MCF 10A (cell line): ENCODE measurements at places on chromosomes 11 and 22. TPM values are rescaled to one million over a fixed set of nuclear protein-coding genes. Genes with fewer than 3 reads are reported as not detected.

Gene PATE2
- total RNA-seq: not detected in 2 replicates

DNA sequence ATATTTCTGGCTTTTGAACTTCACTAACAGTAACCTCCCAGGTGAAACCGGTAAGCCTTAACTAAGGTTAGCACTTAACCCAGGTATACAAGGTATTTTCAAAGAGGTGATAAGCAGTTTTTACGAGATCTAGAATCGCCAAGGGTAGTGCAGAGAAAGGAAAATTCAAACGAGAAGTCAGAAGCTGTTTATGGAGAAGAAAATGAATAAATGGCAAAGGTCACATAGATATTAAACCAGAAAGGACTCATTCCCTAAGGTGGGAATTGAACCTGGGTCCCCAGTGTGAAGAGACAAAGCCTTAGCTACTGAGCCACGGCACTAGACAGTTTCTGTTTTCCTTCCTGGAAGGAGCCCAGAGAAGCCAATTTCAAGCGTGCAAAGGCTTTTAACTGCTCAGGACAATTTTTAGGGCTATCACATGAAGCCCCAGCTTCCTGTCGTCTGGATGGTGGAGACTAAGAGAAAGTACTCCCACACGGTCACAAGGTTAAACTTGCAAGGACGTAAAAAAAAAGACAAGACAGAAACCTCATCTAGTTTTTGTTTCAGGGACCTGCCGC lies 5.7 kb upstream of the C1QTNF6 start:
- DNase-seq: no peak

Gene VPS37C
- 20.5 and 23.3 TPM in 2 replicates for total RNA-seq

- no peak for DNase-seq
These were observed 36.3 kb downstream of the ETS1 start for GRCh38 chr11:128551058-128551457.

Gene DDI1
- not detected in 2 replicates for total RNA-seq

DNA sequence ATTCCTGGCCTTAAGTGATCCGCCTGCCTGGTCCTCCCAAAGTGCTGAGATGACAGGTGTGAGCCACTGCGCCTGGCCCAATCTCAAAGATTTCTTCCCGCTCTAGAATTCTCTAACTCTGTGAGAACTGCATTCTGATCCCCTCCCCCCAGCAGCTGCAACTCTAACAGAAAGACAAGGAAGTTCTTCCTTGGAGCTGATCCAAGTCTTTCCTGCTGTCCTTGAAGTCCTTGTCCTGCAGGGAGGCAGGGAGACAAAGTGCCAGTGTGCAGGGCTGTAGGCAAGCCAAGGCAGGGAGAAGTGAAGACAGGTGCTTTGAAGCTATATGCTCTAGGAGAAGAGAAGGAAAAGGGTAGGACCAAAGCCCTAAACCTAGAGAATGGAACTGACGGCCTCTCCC lies 9.5 kb upstream of the GGA1 start:
- DNase-seq: no peak

Gene MYRF
- total RNA-seq: 0.16 TPM in 1 of 2 replicates, not detected in the other

DNA sequence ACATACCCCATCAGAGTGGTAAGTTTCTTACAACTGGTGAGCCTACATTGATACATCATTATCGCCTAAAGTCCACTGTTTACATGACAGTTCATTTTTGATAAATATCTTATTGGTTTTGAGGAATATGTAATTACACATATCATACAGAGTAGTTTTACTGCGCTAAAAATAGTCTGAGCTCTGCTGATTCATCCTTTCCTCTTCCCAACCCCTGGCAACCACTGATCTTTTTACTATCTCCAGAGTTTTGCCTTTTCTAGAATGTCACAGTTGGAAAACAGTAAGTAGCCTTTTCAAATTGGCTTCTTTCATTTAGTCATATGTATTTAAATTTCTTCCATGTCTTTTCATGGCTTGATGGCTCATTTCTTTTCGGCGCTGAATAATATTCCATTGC lies 112.8 kb downstream of the LARGE1 start:
- DNase-seq: no peak

DNA sequence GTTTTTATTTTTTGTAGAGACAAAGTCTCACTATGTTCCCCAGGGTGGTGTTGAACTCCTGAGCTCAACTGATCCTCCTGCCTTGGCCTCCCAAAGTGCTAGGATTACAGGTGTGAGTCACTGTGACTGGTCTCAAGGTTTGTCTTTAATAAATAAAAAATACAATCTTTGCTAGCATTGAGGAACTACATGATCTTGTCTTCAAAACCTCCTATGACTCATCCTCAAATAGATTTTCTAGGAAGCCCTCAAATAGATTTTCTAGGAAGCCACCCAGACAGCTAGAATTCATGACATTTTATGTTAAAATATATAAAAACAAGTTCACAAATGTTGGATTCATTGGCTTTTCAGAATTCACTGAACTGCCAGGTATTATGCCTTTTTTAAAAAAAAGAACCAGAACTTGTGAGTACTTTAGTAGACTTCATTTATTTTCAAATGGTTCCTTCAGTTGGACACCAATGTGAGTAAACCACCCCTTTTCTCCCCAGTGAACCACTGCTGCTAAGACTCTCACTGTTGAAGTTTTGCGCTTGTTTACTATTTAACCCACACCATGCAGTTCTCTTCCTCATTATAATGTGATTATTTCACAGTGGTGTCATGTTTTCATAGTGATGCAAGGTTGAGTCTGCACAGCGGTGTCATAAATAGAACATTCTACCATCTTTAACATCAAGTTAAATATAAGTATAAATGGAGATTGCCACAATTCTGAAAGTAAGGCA lies 303.9 kb downstream of the CASP12 start:
- peak; percentile 15 for DNase-seq

DNA sequence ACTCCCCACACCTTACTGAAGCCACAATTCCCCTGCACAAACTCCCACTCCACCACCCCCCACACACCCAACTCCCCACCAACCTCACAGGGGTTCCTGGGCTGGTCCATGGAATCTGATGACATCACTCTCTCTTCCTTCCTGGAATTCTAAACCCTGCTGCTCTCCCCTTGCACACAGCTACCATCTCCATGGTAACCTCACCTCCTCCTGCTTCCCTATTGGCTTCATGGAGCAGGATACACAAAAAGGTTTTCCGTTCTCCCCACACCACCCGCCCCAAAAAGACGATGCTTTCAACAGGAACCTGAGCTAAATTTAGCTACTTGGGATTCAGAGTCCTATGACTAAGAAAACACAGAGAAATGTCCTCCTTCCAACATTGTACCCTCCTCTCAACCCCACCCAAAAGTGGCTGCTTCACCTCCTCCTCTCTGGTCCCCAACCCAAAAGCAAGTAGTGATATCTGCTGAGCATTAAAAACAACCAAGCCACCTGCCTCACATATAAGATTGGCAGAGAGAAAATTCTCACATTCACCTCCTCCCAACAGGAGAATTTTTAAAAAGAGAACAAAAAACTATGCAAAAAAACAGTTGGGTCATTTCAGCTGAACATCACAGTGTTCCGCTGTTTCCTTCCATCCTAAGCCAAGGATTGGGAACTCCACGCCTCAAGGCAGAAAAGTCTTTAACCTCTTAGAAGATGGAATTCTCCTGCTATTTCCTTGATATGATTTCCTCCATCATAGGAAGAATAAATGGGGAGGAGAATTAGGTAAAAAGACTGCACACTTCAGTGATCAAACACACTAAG lies 66.9 kb downstream of the RBFOX2 start:
- DNase-seq: peak; percentile 18

DNA sequence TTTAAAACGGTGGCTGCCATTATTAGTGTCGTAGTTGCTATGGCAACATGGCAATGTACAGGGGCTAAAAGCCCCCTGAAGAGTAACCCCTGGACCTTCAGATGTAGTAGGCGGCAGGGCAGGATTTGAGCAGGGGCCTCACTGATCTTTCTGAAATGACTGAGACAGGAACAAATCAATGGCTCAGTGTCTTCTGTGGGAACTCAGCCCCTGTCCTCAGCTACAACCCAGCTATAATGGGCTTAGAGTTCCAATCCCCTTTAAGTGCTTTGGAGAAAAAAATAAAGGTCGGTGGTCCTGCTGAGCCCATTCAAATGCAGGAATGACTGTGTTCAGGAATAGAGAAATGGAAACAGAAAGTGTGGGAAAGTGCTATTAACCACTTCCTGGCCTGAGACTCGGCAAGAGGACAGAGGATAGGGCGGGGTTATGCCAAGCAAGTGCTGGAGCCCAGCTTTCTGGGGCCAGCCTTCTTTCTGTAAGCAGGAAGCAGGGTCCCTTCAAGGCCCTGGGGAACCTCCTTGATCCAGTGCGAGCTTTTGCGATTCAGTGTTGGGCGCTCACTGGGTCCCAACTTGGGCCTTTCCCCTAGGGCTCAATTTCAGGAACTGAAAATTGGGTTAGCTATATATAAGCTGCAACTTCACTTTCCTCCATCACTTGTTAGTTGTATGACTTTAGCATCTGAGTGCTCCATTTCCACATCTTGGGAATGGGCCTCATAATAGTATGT lies 6.1 kb upstream of the CD82 start:
- no peak for DNase-seq

DNA sequence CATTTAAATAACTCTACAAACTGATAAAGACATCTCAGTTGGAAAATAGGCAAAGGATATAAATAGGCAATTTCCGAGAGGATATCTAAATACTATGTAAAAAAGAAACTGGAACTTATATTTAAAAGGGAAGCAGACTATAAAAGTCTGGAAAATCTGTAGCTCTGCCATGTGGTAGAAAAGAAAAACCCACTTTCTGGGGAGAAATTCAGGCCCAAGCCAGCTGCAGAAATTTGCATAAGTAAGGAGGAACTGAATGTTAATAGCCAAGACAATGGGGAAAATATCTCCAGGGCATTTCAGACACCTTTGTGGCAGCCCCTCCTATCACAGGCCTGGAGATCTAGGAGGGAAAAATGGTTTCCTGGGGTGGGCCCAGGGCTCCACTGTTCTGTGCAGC lies 97.8 kb upstream of the ZBED5 start:
- no peak for DNase-seq

DNA sequence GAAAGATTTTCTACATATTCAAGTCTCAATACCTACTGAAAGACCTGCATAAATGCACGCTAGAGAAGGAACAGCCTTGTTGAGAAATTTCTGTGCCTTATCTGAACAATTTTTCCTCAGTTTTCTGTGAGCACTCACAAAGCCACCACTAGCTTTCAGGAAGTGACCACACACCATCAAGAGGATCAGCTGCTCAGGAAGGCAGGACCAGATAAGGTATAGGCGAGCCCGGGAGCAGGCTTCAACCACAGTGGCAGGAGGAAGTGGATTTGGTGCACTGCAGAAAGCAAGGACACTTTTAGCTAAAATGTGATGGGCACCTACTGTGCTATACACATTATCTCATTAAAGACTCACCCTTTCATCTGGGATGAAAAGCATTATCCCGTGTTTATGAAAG lies 220.8 kb downstream of the RAB38 start:
- no peak for DNase-seq

DNA sequence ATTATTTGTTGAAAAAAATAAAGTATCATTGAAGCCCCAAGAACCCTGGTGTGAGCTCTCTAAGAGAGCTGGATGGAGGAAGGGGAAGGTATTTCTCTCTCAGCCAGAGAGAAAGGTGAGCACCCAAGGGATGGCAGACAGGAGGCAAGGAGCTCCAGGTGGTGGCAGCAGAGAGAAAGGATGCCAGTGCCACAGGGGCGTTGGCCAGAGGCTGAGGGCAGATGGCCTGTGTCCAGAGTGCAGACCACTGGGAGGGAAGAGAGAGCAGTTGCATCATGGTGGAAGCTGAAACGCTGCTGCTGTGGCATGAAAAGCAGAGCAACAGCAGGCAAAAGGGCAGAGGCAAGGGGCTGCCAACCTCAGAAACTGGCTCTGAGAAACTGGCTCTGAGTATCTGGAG lies 8.5 kb downstream of the SPON1 start:
- peak; percentile 64 for DNase-seq

Gene SSTR3
- not detected in 2 replicates for total RNA-seq

DNA sequence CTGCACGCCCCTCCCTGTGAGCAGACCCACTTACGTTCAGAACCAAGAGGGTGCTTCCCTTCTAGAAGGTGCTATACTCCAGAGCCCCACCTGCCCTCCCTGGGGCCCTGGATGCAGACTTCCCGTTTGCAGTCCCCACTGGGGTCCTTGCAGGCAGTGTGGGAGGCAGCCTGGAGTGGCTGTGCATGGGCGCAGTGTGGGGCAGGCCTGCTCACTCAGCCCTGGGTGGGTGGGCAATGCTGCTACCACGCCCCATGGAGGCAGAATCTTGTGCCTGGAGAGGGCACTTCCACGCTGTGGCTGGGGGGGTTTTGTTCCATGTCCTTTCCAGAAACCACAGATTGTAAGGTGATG lies 116.2 kb downstream of the KCNQ1OT1 start:
- DNase-seq: no peak

GRCh38 chr11:105903113-105903512 lies 118.9 kb downstream of the MSANTD4 start:
- peak; percentile 13 for DNase-seq

Gene DEUP1
- not detected in 2 replicates for total RNA-seq

Gene OR52N4
- not detected in 2 replicates for total RNA-seq

DNA sequence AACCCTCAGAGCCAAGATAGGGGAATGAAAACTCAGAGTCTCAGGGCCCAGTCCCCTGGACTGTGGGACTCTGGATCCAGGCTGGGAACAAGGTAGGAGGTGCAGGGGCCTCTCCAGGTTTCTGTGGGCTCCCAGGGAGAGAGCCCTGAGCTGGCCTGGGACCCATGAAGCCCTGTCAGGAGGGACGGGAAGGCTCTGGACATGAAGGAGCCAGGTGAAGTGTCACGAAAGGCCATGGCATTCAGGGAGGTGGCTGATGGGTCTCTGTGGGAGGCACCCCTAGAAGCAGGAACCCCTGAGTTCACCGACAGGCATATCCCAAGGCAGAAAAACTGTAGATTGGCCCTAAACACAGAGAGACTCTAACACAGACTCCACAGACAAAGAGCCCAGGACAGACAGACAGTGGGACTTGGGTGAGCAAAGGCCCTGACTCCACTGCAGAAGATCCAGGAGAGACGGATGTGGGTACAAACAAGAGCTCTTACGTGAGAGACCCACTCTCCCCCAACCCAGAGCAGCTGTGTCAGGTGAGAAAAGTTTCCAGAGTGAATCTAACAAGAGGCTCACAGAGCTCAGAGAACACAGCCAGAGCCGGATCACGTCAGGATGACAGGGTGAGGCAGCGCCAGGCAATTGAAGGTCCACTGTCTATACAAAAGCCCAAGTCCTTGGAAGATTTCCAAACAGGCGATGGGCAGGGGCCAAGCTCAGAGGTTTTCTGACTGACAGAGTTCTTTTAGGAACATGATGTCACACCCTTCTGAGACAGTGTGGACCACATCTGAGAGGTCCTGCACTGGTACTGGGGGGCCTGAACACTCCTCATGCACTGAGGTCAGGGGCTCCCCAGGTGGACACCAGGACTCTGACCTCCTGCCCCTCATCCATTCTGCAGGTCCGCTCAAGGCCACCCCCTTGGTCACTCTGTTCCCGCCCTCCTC lies 27.4 kb downstream of the IGLL5 start:
- DNase-seq: no peak

GRCh38 chr22:19619144-19620009 lies 94.9 kb upstream of the SEPTIN5 start:
- no peak for DNase-seq

Gene H19
- total RNA-seq: 61.0 and 152 TPM in 2 replicates
